NCI-H526 treated with DMSO at 0.1 percent for 48 hours (cell line): ENCODE measurements at places on chromosomes 2 and 18.

DNA sequence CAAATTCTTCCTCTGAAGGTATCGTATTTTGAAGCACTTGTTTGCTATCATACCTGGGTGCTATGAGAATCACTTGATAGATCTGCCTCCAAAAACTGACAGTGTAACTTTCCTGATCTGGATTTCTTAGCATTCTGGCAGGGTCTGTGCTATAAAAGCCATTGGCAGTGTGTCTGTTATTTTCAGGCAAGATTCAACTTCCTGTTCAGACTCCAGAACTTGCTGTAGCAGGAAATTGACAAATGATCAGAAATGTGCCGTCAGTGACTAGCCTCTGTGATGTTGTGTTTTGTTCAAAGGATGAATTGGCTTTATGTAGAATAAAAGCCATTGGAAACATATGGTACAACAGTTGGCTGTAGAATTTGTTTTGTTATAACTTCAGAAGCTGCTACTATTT, 273.3 kb downstream of the PTPRM start:
- no peak for DNase-seq

DNA sequence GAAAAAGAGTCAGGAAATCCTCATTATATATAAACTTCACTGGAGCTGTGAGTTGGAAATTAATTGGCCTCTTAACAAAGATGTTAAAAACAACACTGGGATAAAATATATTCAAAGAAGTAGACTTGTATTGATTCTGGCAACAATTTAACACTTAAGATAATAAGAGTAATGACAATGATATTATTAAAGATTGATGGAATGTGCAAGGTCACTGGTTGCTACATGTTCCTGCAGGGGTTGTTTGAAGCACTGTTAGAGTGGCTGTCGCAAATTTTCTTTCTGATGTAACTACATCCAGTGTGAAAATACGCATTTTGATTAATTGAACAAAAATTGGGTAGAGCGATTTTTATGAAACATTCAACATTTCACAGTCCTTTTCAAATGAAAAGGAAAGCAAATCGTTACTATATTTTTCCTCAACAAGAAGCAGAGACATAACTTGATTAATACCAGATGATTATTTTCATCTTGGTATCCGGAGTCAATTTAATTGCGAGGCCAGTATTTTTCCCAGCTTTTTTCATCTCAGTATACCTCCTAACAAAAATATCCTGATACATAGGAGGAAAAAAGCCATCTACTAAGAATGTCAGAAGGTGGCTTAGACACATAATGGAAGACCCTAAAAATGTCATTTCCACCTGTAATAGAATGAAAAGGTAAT, 6.1 kb downstream of the PTGR3 start:
- DNase-seq = no peak

DNA sequence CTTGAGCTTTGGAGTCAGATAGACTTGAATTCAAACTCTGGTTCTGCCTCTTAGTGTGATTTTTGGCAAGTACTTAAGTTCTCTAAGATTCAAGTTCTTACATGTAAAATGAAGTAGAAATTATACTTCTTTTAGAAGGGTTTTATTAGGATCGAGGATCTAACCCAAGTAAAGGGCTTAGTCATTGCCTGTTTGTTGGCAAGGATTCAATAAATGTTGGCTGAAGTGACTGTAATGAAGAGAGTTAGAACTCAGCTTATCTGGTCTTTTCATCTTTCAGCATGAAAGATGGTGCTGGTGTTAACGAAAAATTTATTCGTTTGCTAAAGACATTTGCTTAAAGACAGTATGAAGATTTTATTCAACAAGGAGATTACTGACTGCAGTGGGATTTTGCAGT, 315.9 kb upstream of the THUMPD2 start:
- DNase-seq = no peak

GRCh38 chr2:30978044-30978443, 160.2 kb downstream of the GALNT14 start:
- DNase-seq = no peak

DNA sequence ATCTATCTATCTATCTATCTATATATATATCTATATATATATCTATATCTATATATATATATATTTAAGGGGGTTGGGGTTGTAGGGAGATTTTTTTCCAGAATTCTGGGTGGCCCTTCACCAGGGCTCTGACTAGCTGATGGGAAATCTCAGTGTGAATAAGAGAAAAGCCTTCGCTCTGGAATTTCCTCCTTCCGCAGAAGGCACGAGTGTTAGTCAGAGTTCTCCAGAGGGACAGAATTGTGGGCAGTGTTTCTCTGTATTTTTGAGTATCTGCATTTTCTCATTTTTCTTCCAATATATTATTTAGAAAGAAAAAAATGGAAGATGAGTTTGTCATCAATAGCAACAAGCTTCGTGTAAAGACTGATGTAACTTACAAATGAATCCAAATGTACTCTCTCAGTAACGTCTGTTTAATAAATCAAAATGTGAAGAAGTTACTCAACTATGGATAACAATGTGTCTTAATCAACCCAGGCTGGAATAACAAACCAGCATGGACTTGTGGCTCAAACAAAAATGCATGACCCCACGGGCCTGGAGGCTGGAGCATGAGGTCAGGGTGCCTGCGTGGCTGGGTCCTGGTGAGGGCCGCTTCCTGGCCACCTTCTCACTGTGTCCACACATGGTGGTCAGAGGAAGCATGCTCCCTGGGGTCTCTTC, 10.6 kb upstream of the SNTG2 start:
- no peak for DNase-seq

GRCh38 chr2:180707175-180707883, 273.1 kb upstream of the UBE2E3 start:
- DNase-seq = no peak
